ENCODE measurements at places on chromosomes 6 and 20.

DNA sequence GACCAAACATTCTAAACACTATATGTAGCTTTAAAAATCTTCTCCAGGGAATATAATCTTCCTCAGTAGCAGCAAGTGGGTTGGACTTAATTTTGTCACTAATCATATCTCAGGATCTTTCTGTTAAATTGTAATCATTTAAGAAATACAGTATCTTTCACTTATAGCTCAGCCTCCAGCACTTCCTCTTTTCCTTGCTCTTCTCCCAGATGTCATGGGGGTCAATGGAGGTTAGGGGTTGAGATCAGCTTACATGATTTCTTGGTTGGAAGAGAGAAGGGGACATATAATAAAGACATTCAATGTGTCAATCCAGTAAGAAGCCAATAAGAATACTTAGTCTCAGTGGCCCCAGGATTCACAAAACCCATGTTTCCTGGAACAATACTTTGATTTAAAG, 15.7 kb upstream of the REPS1 start:
- DNase-seq, result no peak

GRCh38 chr20:5315807-5316187, 957 bp downstream of the PROKR2 start:
- DNase-seq, result no peak

DNA sequence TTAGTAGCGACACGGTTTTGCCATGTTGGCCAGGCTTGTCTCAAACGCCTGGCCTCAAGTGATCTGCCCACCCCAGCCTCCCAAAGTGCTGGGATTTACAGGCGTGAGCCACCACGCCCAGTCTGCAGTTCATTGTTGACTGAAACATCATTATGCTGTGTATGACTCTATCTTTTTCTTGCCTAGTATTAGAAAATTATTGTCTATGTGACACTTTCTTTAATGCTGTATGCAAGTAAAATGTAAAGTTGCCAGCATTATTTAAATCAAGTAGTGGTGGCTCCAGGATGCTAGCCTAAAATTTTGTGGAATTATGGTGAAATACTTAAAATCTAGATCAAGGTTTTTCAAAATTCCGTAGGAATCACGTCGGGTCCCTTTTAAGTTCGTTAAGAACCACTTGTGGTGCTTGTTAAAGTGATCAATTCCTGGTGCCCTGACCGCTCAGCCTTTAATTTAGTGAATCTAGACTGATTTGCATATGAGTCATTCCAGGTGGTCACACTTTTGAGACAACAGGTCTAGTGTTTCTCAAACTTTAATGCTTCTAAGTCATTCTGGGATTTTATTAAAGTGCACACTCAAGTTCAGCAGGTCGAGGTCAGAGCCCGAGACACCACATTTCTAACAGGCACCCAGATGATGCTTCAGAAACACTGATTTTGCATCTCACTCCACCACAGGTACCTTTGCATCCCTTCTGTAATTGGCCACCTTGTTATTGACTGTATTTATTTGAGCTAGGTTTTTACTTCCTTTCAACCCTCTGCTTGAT, 132.6 kb upstream of the MTHFD1L start:
- no peak for DNase-seq

- no peak for DNase-seq
Measured at GRCh38 chr6:47917202-47917601, 135.4 kb downstream of the OPN5 start.

- no peak for DNase-seq
Measured at GRCh38 chr6:122393351-122393896, 6.0 kb upstream of the HSF2 start.

DNA sequence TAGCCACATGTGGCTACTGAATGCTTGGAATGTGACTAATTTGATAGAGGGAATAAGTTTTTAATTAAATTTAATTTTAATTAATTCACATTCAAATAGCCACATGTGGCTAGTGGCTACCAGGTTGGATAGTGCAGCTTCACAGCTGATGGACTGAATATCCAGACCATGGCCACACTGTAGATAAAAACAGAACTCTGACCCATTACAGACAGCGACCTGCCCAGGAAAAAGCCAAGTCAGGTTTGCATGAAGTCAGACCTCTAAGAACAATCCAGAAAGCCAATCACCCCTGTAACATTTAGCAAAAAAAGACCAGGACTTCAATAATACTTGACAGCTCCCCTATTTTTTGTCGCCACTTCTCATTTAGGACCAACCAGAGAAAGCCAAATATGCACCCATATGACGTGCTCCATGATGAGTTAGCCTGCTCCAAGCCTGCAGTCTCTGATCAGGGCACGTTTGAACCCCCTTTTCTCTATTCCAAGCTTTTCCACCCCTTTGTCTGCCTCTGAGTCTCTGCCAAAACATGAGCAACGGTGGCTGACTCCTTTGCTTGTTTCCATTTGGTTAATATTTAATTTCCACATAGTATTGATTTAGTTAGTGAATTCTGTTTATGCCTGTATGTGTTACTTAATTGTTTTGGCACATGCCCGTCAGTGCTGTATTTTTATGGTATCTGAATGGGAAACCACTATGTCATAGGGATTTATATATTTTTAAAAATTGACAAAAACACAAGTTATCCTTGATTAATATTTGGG, 636.3 kb downstream of the UTRN start:
- DNase-seq, result no peak

GRCh38 chr6:107064579-107065065, 36.6 kb downstream of the MTRES1 start:
- DNase-seq, result no peak

DNA sequence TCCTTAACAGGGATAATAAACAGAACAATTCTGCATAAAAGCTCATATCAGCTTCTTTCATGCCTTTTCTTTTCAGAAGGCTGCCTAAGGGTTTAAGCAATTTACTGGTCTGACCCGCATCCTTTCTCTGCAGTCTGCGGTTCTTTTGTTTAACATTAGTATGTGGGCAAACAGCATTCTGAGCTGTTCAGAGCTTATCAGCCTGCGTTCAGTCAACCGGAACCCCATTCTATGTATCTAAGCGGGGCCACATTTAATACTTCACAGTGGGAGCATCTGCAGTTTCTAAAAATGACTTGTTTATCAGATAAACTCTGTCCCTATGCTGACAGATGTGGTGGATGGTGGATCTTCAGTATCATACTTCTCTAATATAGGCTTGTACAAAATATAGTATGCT, 758.9 kb upstream of the MMS22L start:
- no peak for DNase-seq
